CD4-positive, alpha-beta memory T cell (primary cell): ENCODE measurements at places on chromosomes 3 and 15.
A peak's percentile ranks its signal among the peaks of the same experiment; 100 is the strongest.

DNA sequence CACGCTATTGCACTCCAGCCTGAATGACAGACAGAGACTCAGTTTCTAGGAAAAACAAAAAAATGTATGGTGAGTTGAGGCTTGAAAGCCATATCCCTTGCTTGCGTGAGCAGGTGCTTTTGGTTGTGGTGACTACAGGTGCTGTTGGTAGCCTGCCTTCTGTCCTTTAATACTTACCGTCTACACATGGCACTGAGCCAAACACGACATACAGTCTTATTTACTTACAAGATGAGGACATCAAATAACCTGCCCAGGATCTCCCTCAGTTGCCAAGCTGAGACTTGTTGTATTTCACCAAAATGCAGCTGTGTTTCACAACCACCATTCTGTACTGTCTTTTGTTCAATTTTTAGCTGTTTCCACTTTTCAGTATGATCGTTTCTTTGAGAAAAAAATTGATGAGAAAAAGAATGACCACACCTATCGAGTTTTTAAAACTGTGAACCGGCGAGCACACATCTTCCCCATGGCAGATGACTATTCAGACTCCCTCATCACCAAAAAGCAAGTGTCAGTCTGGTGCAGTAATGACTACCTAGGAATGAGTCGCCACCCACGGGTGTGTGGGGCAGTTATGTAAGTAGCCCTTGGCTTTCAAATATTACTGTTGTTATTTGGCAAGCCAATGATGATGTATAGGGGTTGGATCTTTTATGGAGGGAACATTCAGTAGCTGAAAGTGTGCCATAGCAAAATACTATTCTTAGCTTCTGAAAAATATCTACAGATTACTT is 6.5 kb downstream of the ALAS1 start:
- no peak for DNase-seq

DNA sequence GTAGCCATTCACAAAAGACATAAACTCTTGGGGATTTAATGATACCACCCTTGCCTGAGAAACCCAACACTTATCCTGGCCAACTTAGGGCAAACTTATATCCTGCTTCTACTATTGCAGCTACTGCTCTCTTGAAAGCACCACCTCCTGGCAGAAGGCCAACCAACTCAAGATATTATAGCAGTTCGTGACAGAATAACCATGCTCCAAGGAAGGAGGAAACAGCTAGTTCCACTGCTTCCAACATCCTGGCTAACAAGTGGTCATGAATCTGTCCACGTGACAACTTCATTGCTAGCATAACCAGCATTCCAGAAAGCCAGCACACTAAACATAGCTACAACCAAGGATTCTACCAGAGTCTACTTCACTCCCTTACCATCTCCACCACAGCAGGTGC is 1037.5 kb downstream of the TBL1XR1 start:
- no peak for DNase-seq

GRCh38 chr3:47347217-47347801 is 33.5 kb upstream of the PTPN23 start:
- DNase-seq = no peak

DNA sequence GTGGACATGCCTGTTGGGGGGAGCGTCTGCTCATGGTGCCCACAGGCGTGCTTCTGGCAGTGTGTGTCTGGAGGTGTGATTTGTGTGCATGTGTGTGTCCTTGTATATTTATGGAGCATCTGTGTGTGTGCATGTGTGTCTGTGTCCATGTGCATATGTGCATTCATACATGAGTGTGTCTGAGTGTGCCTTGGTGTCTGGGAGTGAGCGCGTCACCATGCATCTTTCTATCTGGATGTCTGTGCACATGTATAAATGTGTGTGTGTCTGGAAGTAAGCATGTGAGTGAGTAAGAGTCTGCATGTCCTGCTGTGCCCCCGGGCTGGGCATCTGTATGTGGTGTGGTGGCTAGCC is 58.1 kb upstream of the PRR23E start:
- no peak for DNase-seq

- no peak for DNase-seq
These were observed 106.9 kb upstream of the CD96 start for GRCh38 chr3:111434941-111435622.

DNA sequence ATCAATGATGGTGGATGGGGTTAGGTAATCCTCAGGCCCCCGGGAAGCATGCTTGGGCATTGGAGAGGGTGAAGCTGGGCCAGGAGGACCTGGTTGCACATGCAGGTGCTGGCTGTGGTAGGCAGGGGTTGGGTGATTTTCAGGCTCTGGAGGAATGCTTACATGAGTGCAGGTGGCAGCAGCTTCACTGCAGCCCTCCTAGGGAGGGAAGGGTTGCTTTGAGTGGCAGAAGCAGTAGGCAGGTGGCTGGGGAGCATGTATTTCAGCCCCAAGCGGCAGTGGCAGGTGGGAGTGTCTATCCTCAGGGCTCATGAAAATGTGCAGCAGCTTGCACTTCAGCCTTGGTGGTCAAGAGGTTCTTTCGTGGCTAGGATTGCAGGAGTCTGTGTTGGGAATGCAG is 230.0 kb upstream of the CTNNB1 start:
- DNase-seq = no peak

GRCh38 chr3:161212171-161212771 is 8.8 kb upstream of the NMD3 start:
- DNase-seq = no peak

GRCh38 chr3:20047976-20048883 is 8.0 kb downstream of the KAT2B start:
- DNase-seq = no peak

DNA sequence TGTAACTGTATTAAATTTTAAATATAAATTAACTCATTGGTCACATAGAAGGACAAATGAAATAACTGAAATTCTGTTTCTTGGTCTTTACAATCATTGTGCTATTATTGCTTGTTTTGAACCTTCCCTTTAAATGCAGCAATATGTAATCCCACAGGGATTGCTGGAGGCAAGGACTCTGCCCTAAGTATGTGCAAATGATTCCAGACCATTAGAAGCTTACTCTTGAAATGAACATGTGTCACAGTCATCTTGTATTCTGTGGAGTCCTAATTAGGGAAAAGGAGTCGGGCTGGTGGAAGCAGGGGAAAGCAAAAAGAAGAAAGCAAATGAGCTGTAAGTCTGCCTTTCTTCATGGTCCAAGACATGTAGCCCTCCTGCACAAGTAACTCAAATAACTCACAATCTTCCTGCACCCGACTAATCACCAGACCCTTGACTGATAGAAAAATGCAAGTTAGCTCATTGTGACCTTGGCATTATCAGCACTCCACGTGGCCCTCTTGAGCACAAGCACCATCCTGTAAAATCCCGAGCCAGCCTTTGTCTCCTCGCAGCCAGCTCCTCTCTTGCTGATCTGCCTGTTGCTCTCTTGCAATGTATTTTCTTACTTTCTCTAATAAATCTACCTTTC is 2.3 kb upstream of the TMPRSS7 start:
- DNase-seq = no peak

DNA sequence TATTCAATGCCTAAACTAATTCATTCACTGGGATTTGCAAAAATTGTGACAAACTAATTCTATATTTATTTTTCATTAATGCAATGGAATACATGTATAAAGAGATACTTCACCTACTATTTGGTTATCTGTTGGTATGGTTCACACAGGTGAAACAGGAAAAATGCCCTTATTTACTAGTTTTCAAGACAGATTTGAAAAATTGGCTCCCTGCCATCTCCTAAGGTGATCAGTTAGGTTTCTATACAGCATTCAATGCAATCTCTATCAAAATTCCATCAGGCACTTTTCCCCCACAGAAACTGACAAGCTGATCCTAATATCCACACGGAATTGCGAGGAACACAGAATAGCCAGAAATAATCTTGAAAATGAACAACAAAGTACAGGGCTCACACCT is 101.1 kb downstream of the DLG1 start:
- no peak for DNase-seq

DNA sequence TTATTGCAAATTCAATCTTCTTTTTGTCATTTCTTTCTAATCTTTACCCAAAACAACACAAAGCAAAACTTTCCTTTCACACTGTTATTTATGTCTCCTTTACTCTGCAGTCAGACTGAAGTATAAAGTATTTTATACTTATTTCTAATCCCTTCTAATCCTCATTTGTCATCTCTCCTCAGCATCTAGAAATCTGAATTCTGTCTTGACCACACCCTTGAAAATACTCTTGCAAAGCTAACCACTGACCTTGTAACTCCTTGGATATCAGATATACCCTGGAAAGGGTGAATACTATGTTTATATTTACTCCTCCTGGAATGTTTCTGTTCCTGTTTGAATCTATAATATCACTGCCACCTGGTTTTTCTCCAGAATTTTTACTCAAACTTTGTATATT is 481.1 kb downstream of the ZNF385D start:
- no peak for DNase-seq

- DNase-seq = no peak
These were observed 94.2 kb downstream of the THRB start for GRCh38 chr3:24400450-24400849.

- DNase-seq = no peak
These were observed 15.5 kb upstream of the LYZL4 start for GRCh38 chr3:42425736-42426407.

DNA sequence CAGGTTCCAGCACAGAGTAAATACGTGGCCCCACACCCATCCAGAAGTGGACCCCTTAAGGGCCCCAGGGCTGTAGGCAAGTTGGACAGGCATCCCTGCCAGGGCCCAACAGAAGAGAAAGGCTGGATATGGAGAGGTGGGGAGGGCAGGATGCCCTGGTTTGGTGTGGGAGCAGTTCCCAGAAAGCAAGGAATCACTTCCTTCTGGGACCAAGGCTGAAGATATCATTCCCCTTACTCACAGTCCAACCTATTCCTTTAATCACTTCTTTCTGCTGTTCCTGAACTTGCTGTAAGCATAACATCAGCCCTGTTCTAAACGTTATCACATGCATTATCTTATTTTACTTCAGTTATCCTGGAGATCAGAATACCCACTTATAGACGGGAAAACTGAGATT is 6.1 kb upstream of the MESP2 start:
- no peak for DNase-seq

GRCh38 chr15:63601026-63601703 is 4.0 kb downstream of the FBXL22 start:
- peak; percentile 68 for DNase-seq

DNA sequence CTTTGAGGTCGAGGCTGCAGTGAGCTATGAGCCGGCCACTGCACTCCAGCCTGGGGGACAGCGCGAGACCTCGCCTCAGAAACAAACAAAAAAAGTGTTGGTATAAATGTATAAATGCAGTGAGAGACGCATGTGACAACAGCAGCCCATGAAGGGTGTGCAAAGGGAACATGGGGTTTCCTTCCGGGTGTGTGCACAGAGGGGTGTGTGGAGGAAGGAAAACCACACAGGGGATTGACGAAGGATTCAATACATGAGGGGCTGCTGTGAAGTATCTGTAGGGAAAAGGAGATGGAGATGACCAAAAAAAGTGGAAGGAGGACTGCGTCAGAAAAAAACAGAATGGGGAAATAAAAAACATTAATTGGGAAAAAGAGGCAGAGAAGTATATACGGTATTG is 1.1 kb downstream of the MTFMT start:
- DNase-seq = no peak

DNA sequence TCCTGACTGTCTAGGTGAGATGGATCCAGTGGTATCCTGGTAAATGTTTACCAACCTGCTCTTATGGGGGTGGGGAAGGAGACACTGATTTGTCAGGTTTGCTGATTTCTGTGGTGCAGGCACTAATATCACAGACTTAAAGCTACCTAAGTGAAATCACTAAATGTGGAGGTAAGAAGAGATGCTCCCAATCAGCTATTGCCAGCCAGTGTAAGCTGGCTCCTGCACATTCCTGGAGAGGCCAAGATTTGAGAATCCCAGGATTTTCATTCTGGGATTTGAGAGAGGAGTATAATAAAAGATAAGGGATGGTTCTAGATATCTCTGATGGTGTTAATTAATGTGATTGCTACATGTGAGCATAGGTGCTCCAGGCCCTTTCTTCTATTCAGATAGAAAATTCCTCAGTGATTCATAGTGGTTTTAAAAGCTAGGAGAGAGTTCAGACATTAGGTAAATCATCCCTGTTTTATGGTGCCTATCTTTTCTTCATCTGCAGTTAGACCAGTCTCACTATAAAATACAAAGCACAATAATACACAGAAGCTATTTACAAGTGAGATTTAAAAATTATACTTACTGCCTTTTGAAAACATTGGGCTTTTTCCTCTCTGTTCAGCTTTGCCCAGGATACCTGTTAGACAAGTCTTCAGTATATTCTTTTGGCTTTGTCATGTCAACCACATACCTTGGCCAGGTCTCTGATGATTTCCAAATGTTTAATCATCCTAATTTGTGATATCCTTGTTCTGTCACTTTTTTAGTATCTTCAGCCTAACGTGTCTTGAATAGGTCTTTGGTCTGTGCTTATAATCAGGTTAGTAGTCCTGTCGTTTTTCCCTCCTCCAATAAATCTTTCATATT is 90.9 kb downstream of the MBNL1 start:
- DNase-seq = no peak

DNA sequence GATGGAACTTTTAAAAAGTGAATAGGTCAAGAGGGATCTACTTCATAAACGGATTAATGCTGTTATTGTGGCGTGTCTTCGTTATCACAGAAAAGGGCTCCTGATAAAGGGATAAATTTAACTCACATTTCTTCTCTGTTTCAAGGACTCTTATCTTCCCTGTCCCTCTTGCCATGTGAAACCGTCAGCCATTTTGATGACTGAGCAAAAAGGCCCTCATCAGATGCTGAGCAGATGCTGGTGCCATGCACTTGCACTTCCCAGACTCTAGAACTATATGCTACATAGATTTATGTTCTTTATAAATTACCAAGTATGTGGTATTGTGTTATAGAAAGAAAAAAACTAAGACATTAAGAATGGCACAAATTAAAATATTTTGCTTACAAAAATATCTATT is 1011.8 kb upstream of the GBE1 start:
- no peak for DNase-seq

DNA sequence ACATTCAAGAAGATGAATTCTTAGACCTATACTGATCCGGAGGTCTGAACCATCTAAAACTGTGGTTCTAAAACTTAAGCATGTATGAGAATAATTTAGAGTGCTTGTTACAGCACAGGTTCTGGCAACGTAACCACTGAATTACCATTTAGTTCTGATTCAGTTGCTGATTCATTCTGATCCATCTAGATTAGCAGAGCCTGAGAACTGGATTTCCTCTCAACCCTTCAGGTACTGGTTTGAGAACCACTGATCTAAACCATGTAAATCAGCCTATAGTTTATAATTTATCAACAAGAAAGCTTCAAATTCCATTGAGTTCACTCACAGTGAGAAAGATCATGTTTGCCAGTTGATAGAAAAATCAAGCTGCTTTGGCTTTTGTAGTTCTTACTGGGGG is 1001.1 kb upstream of the EPHA6 start:
- no peak for DNase-seq

- no peak for DNase-seq
These were observed 61.5 kb downstream of the USF3 start for GRCh38 chr3:113634782-113635474.

- DNase-seq = no peak
These were observed 31.4 kb upstream of the TKT start for GRCh38 chr3:53287131-53287629.

- DNase-seq = no peak
These were observed 157.3 kb downstream of the IGF1R start for GRCh38 chr15:98805434-98806274.

- DNase-seq = peak; percentile 33
These were observed 2.8 kb downstream of the DUSP7 start for GRCh38 chr3:52053307-52054304.

GRCh38 chr3:191303596-191303995 is 25.6 kb upstream of the CCDC50 start:
- DNase-seq = no peak

GRCh38 chr3:134364061-134364935 is 9.9 kb downstream of the AMOTL2 start:
- DNase-seq = no peak
